Left ventricle myocardium inferior (tissue), 1 donor: ENCODE measurements at places on chromosomes 11 and 22.

GRCh38 chr11:69500285-69501120 is 19.0 kb downstream of the LINC01488 start:
- DNase-seq: no peak

DNA sequence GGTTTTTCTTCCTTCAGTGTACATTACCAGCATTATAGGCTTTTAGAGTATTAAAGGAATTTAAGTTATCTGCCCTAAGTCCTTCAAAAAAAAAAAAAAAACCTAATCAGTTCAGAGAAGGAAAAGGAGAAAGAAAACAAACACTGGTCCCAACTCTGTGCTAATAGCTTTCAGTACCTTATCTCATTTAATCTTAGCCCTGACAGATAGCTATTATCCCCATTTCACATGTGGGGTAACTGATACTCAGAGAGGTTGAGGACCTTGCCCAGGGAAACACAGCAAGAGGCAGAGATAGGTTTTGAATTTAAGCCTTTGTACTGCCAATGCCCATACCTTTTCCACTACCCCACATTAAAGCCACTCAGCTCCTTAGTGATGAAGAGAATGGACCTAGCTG is 43.4 kb downstream of the FAT3 start:
- DNase-seq: no peak

GRCh38 chr11:14237444-14237961 is 121.5 kb downstream of the RRAS2 start:
- no peak for DNase-seq

- no peak for DNase-seq
Measured at GRCh38 chr22:36586271-36586670, 57.3 kb upstream of the EIF3D start.

- DNase-seq: no peak
Measured at GRCh38 chr22:49791682-49792081, 36.0 kb downstream of the BRD1 start.

DNA sequence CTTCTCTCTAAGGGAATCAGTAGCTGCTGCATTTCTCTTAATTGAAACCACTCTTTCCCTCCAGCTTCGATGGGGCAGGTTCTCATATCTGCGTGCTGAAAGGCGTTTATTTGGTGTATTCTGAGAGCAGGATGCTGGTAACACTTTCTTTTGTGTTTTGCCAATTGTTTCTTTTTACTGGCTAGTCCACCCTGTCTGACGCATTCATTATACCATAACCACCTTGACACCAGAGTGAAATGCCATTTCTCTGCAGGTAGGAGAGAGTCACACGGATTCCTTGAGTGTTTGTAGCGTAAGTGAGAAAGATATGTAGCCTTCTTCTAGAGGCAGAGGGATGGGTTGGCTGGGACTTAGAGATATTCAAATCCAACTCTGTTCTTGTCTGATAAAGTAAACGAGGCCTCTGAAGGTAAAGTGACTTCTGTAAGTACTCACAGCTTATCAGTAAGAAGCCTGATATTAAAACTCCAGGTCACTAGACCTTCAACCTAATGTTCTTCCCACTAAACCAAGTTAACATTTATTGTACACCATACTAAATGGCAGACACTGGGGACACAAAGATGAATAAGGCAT is 21.4 kb downstream of the CD44 start:
- DNase-seq: no peak

DNA sequence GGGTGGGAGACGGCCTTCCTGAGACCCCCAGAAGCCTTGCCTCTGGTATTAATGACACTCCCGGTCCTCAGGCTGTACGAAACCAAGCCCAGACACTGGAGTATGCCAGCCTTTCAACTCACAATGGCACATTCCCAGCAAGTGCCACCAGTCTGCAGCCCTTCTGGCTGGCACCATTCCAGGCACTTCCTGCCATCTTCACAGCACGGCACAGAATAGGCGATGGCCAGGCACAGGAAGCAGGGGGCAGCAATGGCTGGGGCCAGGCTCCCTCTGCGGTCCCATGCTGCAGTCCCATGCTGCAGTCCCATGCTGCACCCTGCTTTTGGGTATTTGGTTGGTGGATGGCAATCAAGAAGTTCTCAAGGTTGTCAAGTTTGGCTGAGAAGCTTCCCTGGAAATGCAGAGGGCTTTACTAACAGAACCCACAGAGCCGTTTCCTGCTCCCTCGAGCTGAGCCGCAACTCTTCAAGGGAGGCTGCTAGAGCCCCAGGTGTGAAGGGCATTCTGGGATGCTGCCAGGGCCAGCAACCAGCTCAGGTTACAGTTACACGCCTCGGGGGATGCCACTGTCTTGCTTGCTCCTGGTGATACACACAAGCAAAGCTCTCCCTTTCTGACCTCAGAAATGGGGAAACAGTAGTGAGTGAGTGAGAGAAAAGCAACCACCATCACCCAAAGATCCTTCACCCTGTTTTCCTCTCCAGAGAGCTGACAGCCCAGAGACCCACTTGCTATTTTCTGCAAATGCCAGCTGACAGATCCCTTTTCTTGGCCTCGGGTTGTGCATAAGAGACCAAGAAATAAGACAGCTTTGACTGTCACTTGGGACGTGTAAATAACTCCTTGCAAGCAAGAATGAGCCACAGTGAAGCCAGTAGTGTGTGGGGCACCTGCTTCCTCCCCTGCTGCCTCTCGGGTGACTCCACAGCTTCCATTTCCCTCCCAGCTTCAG is 23.9 kb downstream of the LRFN4 start:
- DNase-seq: no peak

GRCh38 chr11:132523929-132524328 is 1008.4 kb downstream of the OPCML start:
- no peak for DNase-seq

GRCh38 chr11:20443596-20443995 is 56.1 kb downstream of the PRMT3 start:
- DNase-seq: no peak

- no peak for DNase-seq
Measured at GRCh38 chr11:35418282-35419183, 825 bp downstream of the SLC1A2 start.
